SK-N-DZ (cell line): ENCODE measurements at places on chromosomes 5 and 9.

- DNase-seq, result no peak
Measured at GRCh38 chr9:104144336-104144735, 50.2 kb downstream of the SMC2 start.

DNA sequence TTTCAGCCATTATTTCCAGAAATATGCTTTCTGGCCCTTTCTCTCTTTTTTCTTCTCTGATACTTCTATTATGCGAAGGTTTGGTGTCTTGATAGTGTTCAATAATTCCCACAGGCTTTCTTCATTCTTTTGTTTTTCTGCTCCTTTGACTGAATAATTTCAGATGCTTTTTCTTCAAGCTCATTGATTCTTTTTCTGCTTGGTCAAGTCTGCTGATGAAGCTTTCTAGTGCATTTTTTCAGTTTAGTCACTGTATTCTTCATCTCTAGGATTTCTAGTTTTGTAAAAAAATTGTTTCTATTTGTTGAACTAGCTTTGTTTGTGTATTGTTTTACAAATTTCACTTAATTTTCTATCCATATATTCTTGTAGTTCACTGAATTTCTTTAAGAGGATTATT, 304.0 kb upstream of the TARS1 start:
- DNase-seq, result no peak

DNA sequence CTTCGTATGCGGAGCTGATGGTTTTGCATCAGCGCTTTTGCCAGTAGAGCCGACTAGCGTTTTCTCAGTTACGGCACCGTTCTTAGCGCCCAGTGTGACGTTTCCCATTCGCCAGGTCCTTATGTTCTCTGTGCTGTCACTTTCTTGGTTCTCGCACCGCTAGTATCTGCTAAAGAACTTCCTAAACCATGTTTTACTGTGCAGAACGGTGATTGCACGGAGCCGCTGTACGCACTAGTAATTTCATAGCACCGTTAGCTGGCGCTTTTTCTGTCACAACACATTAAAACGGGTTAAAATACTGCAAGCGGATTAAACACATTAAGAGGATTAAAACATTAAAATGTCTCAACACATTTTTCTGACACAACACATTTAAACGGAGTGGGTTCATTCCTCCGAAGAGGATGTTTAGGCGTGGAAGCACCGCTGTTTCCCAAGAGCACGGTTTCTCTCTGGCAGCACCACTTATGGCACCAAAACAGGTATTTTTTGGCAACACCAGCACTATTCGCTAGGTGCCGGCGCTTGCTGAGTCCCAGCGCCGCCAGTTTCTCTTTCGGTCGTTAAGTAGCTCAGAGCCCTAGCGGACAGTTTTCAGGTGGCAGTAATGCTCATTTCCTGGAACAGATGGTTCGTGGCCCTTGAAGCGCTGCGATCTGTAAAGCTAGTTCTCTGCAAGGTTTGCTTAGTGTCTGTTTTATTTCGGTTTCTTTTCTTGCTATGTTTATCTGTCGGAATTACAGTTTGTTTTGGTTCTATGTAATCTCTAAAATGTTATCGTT, 20.3 kb downstream of the ANXA2R start:
- DNase-seq, result peak; percentile 66

GRCh38 chr5:55222092-55222984, 4.8 kb downstream of the MCIDAS start:
- no peak for DNase-seq

DNA sequence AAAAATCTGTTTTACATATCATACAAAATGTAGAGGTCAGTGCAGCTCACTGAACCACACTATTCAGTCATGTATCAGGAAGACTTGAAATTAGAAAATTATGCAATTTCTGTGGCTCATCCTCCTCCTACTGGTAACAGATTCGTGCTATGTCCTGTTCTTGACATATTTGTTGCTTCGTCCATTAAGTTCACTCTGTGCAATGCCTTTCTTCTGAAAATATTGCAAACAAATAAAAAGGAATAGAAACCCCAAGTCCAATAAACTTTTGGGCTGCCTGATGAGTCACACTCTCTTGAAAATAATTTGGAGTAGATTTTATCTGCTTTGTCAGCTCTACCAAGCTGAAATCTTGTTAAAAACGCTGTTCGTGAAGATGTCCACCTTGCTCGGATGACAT, 391.2 kb downstream of the RAB3C start:
- no peak for DNase-seq

- DNase-seq, result no peak
Measured at GRCh38 chr5:141934099-141934844, 10.6 kb downstream of the DELE1 start.
